ENCODE measurements at places on chromosomes 1 and 21.

- no peak for DNase-seq
These were observed 30.6 kb upstream of the MRPS6 start for GRCh38 chr21:34042735-34043134.

DNA sequence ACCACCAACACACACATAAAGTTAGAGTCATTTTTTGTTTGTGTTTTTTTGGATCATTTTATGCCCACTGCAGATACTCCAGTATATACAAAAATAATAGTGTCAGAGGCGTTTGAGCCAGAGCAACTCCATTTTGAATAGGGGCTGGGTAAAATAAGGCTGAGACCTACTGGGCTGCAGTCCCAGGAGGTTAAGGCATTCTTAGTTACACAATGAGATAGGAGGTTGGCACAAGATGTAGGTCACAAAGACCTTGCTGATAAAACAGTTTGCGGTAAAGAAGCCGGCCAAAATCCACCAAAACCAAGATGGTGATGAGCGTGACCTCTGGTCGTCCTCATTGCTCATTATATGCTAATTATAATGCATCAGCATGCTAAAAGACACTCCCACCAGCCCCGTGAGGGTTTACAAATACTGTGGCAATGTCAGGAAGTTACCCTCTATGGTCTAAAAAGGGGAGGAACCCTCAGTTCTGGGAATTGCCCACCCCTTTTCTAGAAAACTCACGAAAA lies 40.6 kb downstream of the GJA5 start:
- DNase-seq: no peak

DNA sequence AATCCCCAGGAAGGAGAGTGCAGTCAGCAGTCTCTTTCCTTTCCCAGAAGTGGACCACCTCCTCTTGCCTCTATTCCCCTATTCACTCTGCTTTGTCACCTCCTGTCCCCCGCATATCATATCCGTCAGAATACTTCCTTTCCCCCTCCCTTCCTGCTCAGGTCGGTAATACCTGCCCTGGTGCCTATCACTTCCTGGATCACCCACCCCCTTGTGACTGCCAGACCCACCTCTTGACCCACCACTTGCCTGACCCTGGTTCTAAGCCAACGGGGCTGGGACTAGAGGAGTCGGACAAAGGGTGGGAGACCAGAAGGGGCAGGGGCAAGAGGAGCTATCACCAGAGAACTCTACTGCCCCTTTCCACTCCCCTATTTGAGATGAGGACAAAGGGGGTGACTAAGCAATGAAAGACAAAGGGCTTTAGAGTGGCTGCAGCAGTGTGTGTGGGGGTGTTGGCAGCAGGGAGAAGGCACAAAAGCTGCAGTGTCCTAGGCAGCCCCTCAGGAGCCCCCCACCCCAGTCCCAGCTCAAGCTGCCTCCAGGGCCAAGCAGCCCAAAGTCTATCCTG lies 1.7 kb upstream of the ADAMTS4 start:
- DNase-seq: no peak

DNA sequence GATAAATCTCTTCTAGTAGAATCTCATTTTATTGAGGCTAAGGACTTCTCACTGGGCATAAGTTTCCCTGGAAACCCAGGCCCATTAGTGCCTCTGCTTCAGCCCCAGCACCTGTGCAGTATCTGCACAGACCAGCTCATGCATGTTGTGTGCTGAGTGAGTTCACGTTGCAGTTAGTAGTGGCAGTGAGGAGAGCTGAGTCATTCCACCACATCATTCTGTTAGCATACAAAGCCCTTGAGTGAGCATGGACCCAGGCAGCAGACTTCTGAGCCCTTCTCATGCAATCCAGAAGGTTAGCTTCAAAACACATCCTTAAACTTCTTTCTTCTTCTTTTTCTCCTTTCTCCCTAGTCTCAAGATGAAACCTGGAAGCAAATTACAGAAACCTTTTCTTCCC lies 45.8 kb upstream of the NTPCR start:
- DNase-seq: no peak

- DNase-seq: no peak
These were observed 322.9 kb downstream of the SETD4 start for GRCh38 chr21:35737449-35737848.

DNA sequence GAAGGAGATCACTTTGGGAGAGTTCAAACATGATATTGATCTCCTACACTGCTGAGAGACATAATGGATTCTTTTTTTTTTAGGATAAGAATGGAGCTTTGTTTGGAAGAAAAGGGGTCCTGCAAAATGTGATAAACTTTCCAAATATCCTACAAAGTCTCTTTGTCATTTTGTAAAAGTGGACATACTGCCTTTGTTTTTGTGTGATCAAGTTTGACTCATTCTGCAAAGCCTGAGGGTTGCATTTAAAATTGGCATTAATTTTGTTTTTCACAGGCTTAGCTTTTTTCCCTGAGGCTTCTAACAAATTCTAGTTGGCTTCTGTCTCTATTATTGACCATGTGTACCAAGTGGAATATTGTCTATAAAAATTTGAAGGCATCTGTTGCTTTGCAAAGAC lies 113.2 kb downstream of the AK5 start:
- DNase-seq: no peak

GRCh38 chr1:183161391-183161790 lies 24.7 kb upstream of the LAMC2 start:
- DNase-seq: no peak

DNA sequence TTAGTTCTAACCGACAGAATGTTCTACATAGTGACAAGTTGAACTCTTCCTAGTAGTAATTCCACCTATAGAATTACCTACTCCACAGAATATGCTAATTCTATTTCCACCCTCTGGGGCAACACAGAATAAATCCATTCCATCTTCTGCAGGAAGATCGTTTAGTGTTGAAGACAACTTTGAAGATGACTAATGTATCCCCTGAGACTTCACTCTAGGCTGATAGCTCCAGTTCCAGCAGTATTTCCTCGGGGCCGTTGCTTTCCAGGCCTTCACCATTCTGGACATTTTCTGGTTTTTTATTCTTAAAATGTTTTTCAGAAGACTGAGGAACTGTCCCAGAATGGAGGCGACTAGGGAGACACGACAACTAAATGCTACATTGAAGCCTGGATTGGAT lies 61.0 kb upstream of the CSF1 start:
- DNase-seq: no peak

DNA sequence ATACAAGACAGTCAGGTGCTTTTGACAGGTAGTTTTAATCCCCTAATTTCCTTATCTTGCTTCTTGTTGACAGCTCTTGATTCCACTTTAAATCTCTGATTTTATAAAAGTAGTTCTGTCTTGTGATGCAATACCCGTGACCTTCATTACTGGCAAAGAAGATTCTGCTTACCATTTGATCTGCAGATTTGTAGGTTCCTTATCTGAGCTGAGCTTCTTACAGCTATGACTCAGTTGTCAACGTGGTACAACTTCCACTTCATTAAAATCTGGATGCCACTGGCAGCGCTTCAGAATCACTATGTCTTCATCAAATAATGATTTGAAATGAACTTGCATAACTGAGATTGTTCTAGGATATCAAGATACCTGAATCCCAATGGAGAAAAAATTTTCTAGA lies 543.6 kb upstream of the B3GALT2 start:
- no peak for DNase-seq

DNA sequence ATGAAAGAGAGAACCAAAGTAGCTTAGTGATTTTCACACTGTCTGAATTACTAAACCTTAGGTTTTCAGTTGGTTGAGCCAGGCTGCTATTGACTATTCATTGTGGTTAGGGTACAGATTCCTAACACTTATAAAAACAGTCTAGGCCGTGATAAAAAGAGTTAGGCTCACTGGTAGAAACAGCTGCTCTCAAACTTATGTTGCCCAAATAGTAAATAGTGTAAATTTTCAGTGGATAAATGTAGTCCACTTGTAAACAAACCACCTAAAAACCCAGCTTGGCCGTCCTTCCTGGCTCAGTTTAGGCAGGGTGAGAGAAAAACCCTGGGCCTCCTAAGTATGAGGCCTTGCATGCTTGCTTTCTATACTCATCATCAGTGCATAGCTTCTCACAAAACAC lies 34.9 kb downstream of the ARID1A start:
- no peak for DNase-seq

DNA sequence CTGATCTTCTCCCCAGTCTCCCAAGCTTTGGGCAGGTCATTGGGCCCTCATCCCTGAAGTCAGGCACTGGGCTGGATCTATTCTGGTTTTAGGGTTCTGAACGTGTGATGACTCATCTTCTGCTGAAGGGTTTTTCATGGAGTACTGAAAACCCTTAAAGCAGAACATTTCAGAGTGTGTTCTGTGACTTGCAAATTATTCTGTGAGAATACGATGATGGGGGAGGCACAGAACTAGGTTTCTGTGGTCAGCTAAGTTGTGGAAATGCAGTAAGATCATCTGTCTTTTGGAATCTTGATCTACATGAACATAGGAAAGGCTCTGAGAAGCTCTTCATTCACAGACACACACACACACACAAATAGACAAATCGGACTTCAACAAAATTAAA lies 46.2 kb downstream of the NAV1 start:
- DNase-seq: no peak

DNA sequence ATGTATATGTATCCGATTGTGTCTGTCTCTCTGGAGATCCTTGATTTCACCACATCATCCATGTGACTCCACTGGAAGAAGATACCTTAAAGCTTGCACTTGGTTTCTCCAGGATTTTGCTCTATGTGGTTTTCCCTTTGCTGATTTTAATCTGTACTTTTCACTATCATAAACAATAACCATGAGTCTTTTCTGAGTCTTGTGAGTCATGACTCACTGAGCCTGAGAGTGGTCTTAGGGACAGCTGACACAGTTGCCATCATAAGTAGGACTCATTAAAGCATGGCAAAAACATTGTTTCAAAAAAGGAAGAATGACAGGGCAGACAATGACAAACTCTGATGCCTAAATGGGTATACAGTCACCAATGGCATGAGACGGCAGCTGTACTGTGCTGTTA lies 226.2 kb downstream of the AKT3 start:
- DNase-seq: no peak

DNA sequence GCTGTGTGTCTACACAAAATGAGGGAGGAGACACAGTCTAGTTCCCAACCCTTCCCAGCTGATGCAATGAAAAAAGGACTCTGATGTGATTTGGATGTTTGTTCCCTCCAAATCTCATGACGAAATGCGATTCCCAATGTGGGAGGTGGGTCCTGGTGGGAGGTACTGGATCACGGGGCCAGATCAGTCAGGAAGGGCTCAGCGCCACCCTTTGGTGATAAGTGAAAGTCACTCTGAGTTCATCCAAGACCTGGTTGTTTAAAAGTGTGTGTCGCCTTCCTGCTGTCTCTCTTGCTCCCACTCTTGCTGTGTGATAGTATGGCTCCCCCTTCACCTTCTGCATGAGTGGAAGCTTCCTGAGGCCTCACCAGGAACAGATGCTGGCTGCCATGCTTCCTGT lies 63.2 kb downstream of the GNG4 start:
- DNase-seq: no peak

DNA sequence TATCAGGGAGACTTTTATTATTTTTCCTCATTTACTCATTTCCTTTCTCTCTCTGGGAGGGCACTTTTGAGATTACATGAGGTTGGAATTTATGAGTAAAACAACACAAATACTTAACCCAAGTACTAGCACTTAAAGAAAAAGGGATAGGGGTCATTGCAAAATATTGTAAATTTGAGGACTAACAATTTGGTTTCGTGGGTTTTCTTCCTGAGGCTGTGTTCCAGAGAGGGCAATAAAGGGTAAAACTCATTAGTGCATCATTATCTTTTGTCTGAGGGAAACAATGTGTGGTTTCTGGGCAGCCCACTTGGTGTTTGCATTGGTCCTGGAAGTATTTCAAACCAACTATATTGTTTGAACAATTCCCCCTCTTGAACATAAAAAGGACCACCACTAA lies 96.5 kb downstream of the GREM2 start:
- no peak for DNase-seq

DNA sequence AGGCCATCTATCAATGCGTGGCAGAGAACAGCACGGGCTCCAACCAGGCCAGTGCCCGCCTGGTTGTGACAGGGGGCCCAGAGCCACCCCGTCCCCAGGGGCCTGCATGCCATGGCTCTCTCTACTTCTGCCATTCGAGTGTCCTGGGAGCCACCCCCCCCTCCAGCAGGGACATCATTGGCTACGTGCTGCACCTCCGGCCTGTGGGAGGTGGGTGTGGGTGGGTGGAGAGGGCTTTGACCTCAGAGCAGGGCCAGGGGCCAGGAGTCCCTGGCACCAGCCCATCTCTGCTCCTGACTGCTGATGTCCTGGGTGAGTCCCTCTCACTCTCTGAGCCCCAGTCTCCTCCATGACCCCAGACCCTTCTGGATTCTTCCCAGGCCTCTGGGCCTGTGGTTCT lies 25.3 kb downstream of the SLC27A3 start:
- no peak for DNase-seq

- DNase-seq: no peak
These were observed 18.9 kb downstream of the CAPN2 start for GRCh38 chr1:223731133-223731770.

DNA sequence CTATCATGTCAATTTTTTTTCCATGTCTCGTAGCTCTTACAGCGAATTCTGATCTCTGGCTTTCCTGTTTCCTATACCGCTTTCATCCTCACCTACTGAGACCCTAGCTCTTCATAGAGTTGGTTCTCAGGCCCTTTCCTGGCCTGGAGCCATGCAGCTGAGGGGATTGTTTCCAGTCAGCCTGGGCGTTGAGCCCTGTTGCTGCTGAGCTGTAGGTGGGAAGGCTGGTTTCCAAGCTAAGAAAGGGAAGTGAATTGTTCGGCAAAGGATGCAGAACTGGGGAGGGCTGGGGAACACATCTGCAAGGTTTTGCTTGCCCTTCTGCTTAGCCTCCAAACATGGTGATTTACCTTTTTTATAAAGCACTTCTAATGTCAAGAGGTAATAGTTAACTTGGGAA lies 41.5 kb downstream of the SPATA46 start:
- DNase-seq: no peak

DNA sequence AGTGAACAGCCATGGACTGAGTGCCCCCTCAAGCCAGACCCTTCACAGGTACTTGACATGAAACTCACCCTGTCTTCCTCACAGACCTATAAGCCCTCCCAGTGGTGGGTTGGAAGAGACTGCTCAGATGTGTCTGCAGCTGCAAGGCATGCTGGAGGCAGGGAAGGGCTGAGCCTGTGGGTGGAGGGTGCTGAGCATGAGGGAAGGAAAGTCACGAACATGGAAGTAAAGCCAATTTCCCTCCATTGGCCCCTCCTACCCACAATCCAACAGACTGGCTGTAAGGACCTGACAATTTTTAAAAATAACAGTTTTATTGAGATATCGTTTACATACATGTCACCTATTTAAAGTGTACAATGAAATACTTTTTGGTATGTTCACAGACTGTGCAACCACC lies 44.1 kb downstream of the RCSD1 start:
- DNase-seq: no peak

GRCh38 chr21:44957901-44958451 lies 18.1 kb downstream of the SLX9 start:
- DNase-seq: no peak

Data from stimulated activated CD4-positive, alpha-beta T cell treated with anti-CD3 and anti-CD28 coated beads, Interleukin-2, amount 100 ng/mL, for 4 hours (primary cell).